H9 (cell line): ENCODE measurements at places on chromosomes 7 and 10.

- DNase-seq = no peak
Observed at GRCh38 chr7:5231116-5231515, 41.1 kb downstream of the WIPI2 start.

DNA sequence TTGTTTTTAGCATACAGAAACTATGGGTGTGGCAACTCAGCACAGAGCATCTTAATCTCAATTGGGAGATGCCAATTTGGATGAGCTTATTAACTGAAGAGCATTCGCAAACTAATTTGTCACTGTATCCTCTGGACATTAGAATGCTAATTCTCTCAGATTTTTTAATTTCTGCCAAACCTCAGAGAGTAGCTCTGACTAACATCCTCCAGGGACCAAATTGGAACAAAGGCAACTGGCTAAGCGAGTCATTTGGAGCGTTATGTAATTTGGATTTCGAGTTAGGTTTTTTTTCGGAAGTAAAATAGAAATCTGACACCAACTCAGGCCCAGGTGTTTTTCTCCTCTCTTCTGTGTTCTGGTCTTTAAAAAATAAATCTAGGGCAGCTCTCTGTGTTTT, 201.9 kb downstream of the BMPER start:
- DNase-seq = no peak

GRCh38 chr7:102303669-102304422, 17.2 kb downstream of the SH2B2 start:
- no peak for DNase-seq

DNA sequence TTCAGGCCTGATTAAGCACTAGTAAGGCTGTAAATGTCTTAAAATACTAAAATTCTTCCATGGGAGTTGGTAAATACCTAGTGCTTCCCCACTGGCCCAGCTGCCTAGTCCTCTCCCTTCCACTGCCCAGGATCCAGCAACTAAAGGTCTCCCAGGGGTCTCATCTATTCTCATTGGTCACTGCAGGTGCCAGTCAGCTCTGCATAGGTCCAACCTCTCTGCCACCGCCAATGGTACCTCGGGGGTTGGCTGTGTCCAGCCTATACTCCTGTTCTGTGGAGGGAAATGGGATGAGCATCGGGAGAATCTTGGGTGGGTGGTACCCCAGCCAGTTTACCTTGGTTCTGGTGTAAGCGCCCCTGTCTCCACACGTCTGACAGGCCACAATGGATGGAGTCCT, 6.1 kb upstream of the CREB5 start:
- DNase-seq = peak; percentile 54

DNA sequence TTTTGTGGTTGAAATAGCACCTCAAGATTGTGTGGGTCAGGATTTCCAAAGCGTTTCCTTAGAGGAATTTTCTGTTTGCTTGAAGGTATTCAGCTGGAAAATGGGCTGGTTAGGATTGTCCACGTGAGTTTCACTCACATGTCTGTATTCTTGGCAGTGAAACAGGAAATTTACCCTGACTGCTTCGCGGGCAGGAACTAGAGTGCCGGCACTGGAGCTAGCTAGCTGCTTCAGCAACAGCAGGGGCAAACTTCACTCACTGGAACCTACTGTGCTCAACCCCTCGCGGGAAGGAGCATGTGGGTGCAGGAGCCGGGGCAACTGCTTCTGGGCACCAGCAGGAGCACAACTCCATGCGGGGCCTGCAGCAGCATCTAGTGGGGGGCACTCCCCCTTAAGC, 38.0 kb upstream of the RTKN2 start:
- DNase-seq = no peak
